ENCODE measurements at places on chromosomes 2 and 18.

- DNase-seq: no peak
Observed at GRCh38 chr2:10931710-10932255, 20.0 kb downstream of the KCNF1 start.

DNA sequence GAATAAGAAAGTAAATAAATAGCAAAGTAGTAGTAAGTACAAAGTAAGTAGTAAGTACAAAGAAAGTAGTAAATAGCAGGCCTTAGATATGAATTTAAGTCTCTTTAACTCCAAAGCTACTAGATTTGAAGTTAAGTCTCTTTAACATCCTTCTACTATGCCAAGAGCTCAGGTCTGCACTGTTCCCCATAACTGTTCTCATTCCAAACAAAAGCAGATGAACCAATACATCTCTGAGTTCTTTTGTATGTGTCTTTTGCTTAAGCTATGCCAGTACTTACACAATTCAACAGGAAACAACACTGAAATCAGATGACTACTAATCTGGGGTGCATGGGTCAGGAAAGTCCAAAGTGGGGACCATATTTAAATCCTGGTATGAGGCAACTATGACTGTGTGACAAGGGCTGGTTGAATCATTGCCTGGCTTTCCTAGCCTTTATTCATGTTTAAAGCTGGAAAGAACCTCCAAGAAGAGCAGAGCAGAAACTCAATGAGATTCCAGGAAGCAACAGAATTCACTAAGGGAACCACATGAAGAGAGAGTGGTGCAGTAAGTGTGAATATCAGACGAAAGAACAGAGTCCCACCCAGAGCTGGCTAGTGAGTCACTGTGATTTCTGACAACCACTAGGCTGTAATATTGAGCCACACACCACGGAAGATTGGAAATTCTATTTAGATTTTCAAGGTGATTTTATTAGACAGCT, 51.0 kb upstream of the CYP26B1 start:
- no peak for DNase-seq

- DNase-seq: no peak
Observed at GRCh38 chr2:175999283-175999819, 2.7 kb downstream of the LNPK start.

- no peak for DNase-seq
Observed at GRCh38 chr2:149420053-149420963, 89.9 kb downstream of the LYPD6 start.

- no peak for DNase-seq
Observed at GRCh38 chr2:74554820-74555531, 456 bp downstream of the DOK1 start.

GRCh38 chr18:58177004-58177717, 133.1 kb downstream of the NEDD4L start:
- no peak for DNase-seq
